ENCODE measurements at places on chromosomes 5 and 9. TPM values are rescaled to one million over a fixed set of nuclear protein-coding genes. Genes with fewer than 3 reads are reported as not detected.

DNA sequence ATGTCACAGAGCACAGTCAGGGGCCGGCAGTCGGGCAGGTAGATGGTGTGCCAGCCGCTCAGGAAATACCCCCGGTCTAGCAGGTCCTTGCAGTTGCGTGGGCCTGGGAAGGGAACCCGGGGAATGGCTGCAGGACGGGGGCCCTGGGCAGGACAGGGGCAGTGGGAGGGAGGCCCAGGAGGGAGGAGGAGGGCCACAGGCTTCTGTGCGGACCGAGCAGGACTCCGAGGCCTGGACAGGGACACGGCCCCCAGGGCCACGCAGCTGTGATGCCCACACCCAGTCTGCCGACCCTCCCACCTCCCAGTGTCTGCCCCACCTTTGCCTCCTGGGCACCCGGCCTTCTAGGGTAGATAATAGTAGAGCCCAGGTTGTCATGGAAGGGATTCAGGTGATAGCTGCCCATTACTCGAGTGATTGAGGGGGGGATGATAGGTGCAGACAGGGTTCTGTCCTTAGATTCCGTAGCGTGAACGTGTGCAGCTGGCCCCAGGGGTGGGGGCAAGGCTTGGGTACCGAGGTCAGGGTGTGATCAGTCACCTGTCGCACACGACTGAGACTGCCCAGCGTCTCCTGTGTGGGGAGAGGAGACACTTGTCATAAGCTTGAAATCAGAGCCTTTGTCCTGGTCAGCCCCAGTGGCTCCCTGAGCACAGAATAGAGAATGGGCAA lies 4.5 kb downstream of the FCN1 start:
- H3K36me3 ChIP-seq, result no peaks in the 10 kb centered on the region
- no peak overlapping the region for H3K4me3 ChIP-seq
- H3K27me3 ChIP-seq, result no peaks in the 10 kb centered on the region
- no peaks in the 10 kb centered on the region for H3K4me1 ChIP-seq

- DNase-seq, result no peak
- H3K4me1 ChIP-seq, result no peaks in the 10 kb centered on the region
- H3K4me3 ChIP-seq, result no peak overlapping the region
- peaks cover 3% of the 10 kb centered on the region for H3K27me3 ChIP-seq
These were observed 464.5 kb downstream of the ICE1 start for GRCh38 chr5:5886812-5887486.

FREM1 gene
- total RNA-seq, result 21.8 TPM

FOCAD gene
- total RNA-seq, result 43.5 TPM

DNA sequence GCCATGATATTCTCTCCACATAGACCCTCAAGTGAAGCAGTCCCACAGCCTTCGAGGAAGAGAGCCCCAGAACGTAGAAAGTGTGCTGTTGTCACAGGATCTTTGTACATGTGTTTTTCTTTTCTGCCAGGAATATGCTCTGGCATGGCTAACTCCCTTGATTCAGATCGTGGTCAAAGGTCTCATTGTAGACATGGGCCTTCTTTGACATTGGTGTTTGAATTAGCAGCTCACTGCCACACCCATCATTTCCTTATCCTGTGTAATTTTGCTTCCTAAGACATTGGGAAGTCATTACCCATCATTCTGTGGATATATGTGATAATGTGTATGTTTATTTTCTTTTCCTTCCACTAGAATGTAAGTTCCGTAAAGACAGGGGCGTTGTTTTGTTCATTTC lies 25.5 kb downstream of the MTRR start:
- H3K36me3 ChIP-seq, result peaks cover 27% of the 10 kb centered on the region
- H3K4me1 ChIP-seq, result no peaks in the 10 kb centered on the region

PCDHGB7 gene
- total RNA-seq, result 16.6 TPM

- no peaks in the 10 kb centered on the region for H3K36me3 ChIP-seq
- DNase-seq, result no peak
- no peaks in the 10 kb centered on the region for H3K27me3 ChIP-seq
- no peaks in the 10 kb centered on the region for H3K4me1 ChIP-seq
- no peak overlapping the region for H3K4me3 ChIP-seq
These were observed 164.7 kb downstream of the CHSY3 start for GRCh38 chr5:130068988-130069387.

WDR38 gene
- 11.4 TPM for total RNA-seq

DNA sequence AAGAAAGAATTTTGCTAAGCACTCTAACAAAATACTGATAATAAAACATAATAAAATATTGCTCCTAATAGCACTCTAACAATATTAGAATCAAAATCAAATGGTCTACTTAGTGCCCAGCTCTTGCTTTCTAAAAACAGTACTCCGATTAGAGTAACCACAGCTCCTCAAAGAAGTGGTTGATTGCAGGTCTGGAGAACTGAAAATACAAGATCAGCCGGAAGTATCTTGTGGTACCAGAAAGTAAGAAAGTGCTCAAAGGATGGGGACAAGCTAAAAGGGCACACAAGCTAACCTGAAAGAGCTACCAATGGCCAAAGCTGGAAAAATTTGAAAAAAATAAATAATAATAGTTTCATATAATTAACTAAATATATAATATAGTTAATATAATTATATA lies 119.2 kb downstream of the CWC27 start:
- no peak for DNase-seq
- H3K27ac ChIP-seq, result no peak overlapping the region
- no peaks in the 10 kb centered on the region for H3K4me1 ChIP-seq
- no peak overlapping the region for H3K4me3 ChIP-seq

GRCh38 chr9:91546574-91546973 lies 122.9 kb upstream of the NFIL3 start:
- H3K4me3 ChIP-seq, result no peak overlapping the region
- H3K27ac ChIP-seq, result no peak overlapping the region
- DNase-seq, result no peak
- no peaks in the 10 kb centered on the region for H3K27me3 ChIP-seq
- H3K4me1 ChIP-seq, result no peaks in the 10 kb centered on the region

DNA sequence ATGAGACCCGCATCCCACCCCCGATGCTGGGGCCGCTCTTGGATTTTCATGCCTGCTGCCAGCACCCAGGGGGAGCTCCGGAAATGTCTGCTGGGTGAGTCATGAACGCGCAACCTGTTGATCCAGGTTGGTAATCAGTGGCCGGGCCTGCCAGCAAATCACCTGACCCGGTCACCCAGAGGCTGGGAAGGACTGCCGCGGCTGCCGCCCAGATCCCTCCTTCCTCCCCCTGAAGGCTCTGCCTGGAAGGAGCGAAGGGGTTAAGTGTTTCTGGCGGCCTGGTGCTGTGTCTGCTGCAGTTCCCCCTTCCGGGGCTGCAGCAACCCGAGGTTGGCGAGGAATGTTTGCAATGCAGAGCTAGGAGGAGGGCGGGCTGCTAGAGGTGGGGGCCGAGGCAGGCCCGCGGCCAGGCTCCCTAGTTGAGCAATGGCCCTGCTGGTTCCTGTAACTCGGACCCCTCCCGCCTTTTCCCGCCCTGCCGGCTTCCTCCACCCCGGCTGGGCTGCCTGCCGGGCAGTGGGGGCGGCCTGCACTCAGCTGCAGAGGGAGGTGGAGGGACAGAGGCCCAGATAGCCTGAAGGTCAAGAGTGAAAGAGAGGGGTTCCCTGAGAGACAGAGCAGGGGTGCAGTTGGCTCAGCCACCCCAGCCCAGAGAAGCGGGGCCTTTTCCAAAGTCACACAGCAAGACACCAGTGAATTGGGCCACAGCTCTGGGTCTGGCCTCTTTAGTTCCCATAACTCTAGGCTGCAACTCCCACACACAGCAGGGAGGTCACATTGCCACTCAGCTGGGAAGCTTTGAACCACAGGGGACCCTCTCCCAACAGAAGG lies 156.3 kb upstream of the IER5L start:
- peak; percentile 99 for DNase-seq
- H3K27ac ChIP-seq, result peak overlapping the region; percentile 67
- no peak overlapping the region for H3K4me3 ChIP-seq
- H3K27me3 ChIP-seq, result no peaks in the 10 kb centered on the region

GRCh38 chr5:101943784-101944183 lies 352.3 kb downstream of the SLCO4C1 start:
- no peak overlapping the region for H3K27ac ChIP-seq
- H3K4me1 ChIP-seq, result no peaks in the 10 kb centered on the region
- no peak overlapping the region for H3K4me3 ChIP-seq
- DNase-seq, result no peak

DNA sequence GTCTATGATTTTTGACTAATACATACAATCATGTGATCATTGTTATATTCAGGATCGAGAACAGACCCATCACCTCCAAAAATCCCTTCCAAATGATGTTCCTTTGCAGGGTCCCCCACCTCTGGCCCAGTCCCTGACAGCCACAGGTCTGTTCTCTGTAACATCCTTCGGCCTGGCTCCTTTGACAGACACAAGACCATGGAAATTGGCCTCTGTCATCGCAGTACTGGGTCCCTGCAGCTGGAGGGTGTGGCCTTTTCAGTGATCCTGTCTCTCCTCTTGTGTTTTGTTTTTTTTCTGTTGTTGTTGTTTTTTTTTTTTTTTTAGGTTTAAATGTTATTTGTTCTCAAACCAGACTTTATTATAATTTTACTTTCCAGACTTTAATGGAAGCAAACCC lies 27.4 kb upstream of the ANKRD33B start:
- H3K4me3 ChIP-seq, result no peak overlapping the region
- no peaks in the 10 kb centered on the region for H3K27me3 ChIP-seq
- no peaks in the 10 kb centered on the region for H3K4me1 ChIP-seq
- no peak for DNase-seq
- H3K27ac ChIP-seq, result no peak overlapping the region
- H3K36me3 ChIP-seq, result no peaks in the 10 kb centered on the region

TTC39B gene
- 30.0 TPM for total RNA-seq

GRCh38 chr5:65068410-65068809 lies 299.7 kb downstream of the CWC27 start:
- no peak overlapping the region for H3K4me3 ChIP-seq
- no peak overlapping the region for H3K27ac ChIP-seq
- no peaks in the 10 kb centered on the region for H3K27me3 ChIP-seq
- no peaks in the 10 kb centered on the region for H3K4me1 ChIP-seq
- no peaks in the 10 kb centered on the region for H3K36me3 ChIP-seq

DNA sequence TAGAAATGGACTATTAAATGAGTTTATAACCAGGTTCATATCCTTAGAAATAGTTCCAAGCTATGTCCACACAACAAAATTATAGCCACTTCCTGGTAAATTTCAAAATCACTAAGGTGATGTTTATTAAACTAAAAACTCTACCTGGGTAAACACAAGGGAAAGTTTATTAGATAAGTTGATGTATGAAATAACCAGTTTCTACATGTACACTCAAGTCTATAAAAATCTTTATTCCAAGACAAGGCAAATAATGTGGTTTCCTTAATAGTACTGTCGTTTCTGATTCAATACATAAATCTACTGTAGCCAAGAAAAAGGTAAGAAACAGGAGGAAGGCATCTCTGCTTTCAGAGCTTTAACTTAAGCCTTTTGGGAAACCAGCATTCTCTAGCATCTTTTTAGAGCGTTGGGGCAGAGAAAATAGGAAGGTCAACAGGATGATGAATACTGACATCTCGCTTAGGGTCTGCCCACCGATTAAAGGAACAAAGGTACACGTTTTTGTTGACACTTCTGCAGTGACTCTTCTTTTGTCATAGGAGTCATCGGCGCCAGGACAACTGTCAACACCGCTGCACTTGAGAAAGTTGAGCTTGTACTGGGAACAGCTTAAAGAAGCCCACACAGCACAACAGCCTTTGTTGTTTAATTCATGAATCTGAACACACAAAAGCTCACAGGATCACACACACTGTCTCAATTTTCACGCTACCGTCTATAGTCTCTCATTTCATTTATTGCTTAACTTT lies 513.6 kb downstream of the SLCO4C1 start:
- no peaks in the 10 kb centered on the region for H3K27me3 ChIP-seq
- H3K4me1 ChIP-seq, result no peaks in the 10 kb centered on the region
- DNase-seq, result no peak
- H3K4me3 ChIP-seq, result no peak overlapping the region

- H3K4me3 ChIP-seq, result no peak overlapping the region
- peaks cover 4% of the 10 kb centered on the region for H3K36me3 ChIP-seq
- no peaks in the 10 kb centered on the region for H3K27me3 ChIP-seq
- peaks cover 4% of the 10 kb centered on the region for H3K4me1 ChIP-seq
- no peak for DNase-seq
- no peak overlapping the region for H3K27ac ChIP-seq
These were observed 31.7 kb downstream of the BASP1 start for GRCh38 chr5:17249029-17249634.

DNA sequence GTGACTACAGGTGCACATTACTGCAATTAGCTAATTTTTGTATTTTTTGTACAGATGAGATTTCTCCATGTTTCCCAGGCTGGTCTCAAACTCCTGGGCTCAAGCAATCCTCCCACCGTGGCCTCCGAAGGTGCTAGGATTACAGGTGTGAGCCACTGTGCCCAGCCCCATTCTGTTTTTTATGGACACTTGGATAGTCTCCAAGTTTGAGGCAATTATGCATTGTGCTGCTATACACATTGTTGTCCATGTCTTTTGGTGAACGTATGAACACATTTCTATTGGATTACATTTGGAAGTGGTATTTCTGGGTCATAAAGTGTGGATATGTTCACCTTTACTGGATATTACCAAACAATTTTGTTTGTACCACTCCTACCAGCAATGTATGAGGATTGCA lies 22.4 kb upstream of the PLPP1 start:
- no peak overlapping the region for H3K27ac ChIP-seq
- H3K4me1 ChIP-seq, result peaks cover 12% of the 10 kb centered on the region
- no peak for DNase-seq
- no peak overlapping the region for H3K4me3 ChIP-seq
- no peaks in the 10 kb centered on the region for H3K36me3 ChIP-seq
- no peaks in the 10 kb centered on the region for H3K27me3 ChIP-seq

DNA sequence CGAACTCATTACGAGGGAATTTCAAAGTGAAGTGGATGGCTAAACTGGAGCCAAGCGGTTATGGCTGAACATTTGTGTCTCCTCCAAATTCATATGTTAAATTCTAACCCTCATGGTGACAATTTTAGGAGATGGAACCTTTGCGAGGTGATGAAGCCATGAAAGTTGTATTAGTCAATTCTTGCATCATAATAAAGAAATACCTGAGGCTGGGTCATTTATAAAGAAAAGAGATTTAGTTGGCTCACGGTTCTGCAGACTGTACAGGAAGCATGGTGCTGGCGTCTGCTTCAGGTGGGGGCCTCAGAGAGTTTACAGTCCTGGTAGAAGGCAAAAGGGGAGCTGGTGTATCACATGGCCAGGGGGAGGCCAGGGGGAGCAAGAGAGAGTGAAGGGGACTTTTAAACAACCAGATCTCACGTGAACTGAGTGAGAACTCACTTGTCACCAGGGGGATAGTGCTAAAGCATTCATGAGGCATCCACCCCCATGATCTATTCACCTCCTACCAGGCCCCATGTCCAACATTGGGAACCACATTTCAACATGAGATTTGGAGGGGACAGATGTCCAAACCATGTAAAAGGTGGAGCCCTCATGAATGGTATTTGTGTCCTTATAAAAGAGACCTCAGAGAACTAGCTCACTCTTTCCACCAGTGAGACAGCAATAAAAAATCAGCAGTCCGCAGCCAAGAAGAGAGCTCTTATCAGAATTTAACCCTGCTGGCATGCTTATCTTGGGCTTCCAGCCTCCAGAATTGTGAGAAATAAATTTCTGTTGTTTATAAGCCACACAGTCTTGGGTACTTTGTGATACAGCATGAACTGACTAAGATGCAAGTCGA lies 143.4 kb downstream of the MTRR start:
- no peak overlapping the region for H3K27ac ChIP-seq
- H3K4me1 ChIP-seq, result no peaks in the 10 kb centered on the region
- H3K27me3 ChIP-seq, result no peaks in the 10 kb centered on the region
- DNase-seq, result no peak

IL4 gene
- not detected for total RNA-seq
